ENCODE measurements at places on chromosomes 12 and 14.

DNA sequence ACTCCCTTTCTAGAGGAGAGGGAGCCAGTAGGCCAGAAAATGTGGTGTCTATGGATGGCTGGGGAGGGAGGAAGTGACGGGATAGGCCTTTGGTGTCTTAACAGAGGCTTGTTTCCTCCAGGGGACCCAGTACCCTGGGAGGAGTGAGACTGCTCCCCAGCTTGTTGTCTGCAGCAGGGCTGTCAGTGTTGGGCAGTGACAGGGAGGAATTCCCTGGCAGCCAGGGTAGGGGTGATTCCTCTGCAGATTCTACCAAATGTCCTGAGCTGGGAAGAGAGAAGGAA, 64.0 kb downstream of the GALNT16 start:
- DNase-seq: no peak

- no peak for DNase-seq
Observed at GRCh38 chr12:21111732-21112131, 19.3 kb upstream of the SLCO1B1 start.

GRCh38 chr14:91706996-91707395, 24.9 kb downstream of the CATSPERB start:
- DNase-seq: no peak

GRCh38 chr12:124994437-124994975, 1.1 kb downstream of the BRI3BP start:
- DNase-seq: no peak

DNA sequence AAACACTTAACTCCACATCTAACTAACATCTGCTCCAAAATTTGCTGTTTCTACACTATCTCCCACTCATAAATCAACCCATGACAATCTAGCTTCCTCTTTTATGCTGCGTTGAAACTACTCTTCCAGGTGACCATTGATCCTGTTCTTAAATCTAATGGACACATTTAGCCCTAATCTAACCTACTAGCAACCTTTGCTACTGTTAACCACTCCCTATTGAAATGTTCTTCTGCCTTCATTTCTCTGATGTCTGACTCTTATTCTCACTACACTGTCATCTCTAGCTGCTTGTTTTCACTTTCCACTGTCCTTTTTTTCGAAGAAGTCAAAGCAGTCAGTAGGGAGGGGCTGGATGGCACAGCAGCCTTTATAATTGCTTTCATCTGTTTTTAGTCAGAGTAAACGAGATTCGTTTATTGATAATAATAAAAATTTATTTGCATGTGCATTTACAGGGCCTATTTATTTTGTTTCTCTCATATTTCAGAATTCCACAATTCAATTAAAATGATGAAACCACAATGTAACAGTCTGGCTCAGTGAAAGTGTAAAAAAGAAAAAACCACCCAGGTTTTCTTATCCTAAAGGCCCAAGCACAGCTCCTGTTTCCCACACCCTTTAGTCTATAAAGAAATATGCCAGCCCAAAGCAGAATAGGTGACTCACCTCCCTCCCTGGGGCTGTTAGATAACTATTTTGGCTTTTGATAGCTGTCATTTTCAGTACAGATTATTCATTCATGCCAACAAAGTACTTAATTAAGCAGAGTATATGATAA, 44.9 kb downstream of the ATP2B1 start:
- no peak for DNase-seq

GRCh38 chr14:100679707-100680438, 46.8 kb upstream of the DLK1 start:
- DNase-seq: no peak

GRCh38 chr14:95918466-95918865, 41.8 kb downstream of the TUNAR start:
- no peak for DNase-seq

DNA sequence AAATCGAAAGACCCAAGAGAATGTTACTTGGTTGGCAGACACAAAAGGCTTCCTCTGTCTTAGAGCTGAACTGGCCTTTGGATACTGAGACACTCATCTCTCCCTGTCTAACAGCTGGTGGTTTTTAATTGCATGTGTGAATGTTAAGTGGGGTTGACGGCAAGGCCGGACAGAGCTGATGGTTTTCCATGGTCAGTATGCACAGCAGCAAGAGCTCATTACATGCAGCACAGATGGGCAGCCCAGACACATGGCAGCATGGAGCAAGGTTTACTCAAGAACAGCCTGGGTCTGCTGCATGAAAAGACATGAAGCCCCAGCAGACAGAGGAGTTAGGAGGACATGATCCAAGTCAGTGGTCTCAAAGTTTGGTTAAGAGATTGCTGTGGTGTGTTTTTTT, 27.8 kb upstream of the CACNA2D4 start:
- DNase-seq: no peak

- DNase-seq: no peak
Observed at GRCh38 chr12:9926876-9927275, 5.3 kb downstream of the CLEC2A start.

- DNase-seq: no peak
Observed at GRCh38 chr12:41287500-41288141, 99.5 kb downstream of the PDZRN4 start.

DNA sequence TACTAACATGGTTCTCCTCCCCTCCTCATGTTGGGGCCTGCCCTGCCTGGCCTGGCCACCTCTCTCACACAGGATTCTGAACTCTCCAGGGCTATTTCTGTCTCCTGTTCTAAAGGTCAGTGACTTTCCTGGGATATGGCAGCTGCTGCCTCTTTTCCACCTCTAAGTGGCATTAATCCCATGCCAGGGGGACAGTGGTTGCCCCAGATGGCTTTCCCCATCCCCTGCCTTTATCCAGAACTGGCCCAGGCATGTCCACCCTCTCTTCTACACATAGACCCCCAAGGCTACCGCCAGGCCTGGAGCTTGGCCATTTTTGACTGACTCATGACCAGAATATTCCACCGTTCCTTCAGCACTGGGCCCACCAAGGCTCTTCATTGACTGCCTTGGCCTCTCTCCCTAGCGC, 90.4 kb downstream of the IRF2BPL start:
- DNase-seq: no peak

- DNase-seq: no peak
Observed at GRCh38 chr12:6180268-6181051, 19.7 kb upstream of the CD9 start.
